ENCODE measurements at places on chromosomes 6 and 20. TPM values are rescaled to one million over a fixed set of nuclear protein-coding genes. Genes with fewer than 3 reads are reported as not detected.

- no peak for DNase-seq
Observed at GRCh38 chr6:8652710-8653109, 217.4 kb upstream of the SLC35B3 start.

GRCh38 chr6:111747396-111747795, 125.9 kb downstream of the FYN start:
- no peak for DNase-seq

- no peak for DNase-seq
Observed at GRCh38 chr20:22866812-22867341, 168.2 kb upstream of the SSTR4 start.

DNA sequence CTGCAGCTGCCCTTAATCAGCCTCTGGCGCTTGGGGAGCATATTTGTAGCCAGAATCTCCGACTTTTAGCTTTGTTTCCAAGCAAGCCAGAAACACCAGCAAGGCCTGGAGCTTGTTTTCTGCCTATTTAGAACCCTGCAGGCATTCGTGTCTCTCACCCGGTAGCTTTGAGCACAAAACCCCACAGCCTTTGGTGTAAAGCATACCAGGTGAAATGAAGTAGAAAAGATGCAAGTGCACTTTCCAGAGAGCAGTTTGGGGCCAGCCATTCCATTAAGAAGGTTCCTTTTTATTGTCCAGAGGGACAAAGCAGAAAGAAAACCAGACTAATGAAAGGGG, 736 bp downstream of the FAM217B start:
- DNase-seq: no peak

DNA sequence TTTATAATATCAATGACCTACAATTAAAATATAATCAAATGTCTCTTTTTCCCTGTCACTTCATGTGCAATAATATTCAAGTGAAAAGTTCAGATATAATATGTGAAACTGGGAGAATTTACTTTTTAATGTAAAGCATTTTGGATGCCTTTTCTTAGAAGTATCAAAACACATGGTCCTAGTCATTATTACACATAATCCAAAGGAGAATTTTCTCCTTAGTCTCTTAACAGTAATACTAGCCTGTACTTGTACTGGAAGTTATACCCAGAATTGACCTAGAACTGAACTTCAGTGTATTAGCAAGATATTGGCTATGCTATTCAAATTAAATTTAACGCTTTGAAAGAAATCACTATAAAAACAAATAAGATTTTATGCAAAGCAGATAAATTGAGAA, 842.6 kb upstream of the MANEA start:
- no peak for DNase-seq

DNA sequence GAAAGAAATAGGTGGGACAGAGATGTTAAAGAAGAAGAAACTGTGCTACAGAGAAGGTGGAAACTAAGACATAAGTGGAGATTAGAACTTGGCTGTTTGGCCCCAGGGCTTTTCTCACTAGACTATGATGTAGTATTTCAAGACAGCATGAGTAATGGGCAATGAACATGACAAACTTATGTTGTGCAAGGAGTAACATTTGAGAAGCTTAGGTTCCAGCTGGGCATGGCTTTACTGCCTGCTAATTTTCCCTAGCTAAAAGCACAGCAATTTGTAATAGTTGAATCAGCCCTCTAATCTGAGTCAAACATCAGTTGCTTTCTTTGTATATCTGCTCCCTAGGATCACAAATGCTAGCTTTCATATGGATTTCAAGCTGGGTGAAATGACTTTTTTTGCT, 294.3 kb upstream of the BMP2 start:
- no peak for DNase-seq

DNA sequence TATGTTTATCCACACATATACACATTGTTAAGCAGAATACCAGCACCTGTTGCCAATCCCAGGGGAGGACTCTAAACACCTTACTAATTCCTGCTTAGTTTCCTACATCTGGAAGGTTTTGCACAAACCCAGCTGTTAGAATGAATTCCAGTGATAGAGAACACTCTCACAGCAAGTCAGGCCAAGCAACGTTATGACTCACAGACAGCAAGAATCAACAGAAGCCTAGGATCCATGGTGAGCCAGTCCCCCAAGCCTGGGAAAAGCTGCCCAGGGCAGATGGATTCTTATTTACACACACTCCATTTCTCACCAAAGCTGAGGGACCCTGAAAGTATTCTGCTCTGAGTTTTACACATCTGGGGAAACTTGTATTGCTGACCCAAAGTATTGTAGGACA, 291.7 kb downstream of the SLC35F1 start:
- no peak for DNase-seq

GRCh38 chr20:21146215-21146614, 20.3 kb downstream of the KIZ start:
- no peak for DNase-seq

- DNase-seq: no peak
Observed at GRCh38 chr6:82862543-82862942, 203.1 kb downstream of the UBE3D start.

DNA sequence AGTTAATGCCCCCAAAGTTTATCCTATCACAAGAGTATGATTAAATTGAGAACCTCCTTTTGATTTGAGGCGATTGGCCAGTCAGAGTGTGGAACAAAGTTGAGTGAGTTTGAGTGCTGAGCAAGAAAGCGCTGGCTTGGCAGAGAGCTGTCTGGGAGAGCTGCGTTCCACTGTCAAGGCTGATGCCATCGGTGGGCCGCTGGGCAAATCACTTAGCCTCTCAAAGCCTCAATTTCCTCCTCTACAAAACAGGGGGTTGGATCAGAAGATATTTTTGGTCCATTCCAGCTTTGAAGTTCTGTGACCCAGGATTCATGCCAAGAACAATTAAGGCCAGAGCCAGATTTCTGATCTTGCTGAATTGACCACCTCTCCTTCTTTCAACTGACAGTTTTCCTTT, 60.2 kb downstream of the TMEM242 start:
- DNase-seq: no peak

KDM1B gene
- 8.0 TPM for total RNA-seq

OTOR gene
- total RNA-seq: not detected

DEFB119 gene
- total RNA-seq: not detected

OR2B3 gene
- total RNA-seq: not detected

CGA gene
- total RNA-seq: not detected

ERMARD gene
- 17.7 TPM for total RNA-seq

Data from WTC11 (cell line).